ENCODE measurements at places on chromosomes 2 and 18. TPM values are rescaled to one million over a fixed set of nuclear protein-coding genes. Genes with fewer than 3 reads are reported as not detected.

DNA sequence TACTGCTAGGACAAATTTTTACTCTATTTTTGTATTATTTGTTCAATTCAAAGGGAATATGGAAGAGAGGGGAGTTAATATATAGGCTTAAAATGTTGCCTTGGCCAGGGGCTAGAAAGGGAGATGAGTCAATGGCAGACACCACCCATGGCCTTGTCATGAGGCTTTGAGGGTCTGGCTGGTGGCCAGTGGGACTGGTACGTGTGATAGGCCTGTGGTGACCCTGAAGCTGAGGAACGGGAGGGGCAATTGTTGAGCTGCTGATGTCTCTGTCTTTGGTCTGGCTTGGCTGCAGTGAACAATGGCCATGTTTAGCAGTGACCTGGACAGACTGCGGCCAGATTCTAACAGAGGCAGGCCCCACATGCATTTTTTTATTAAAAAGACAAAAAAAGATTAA, 18.5 kb downstream of the GKN1 start:
- H3K27me3 ChIP-seq: no peaks in the 10 kb centered on the region
- DNase-seq: no peak
- H3K36me3 ChIP-seq: no peaks in the 10 kb centered on the region

TRIM43 gene
- total RNA-seq: not detected

C2orf66 gene
- total RNA-seq: not detected

DNA sequence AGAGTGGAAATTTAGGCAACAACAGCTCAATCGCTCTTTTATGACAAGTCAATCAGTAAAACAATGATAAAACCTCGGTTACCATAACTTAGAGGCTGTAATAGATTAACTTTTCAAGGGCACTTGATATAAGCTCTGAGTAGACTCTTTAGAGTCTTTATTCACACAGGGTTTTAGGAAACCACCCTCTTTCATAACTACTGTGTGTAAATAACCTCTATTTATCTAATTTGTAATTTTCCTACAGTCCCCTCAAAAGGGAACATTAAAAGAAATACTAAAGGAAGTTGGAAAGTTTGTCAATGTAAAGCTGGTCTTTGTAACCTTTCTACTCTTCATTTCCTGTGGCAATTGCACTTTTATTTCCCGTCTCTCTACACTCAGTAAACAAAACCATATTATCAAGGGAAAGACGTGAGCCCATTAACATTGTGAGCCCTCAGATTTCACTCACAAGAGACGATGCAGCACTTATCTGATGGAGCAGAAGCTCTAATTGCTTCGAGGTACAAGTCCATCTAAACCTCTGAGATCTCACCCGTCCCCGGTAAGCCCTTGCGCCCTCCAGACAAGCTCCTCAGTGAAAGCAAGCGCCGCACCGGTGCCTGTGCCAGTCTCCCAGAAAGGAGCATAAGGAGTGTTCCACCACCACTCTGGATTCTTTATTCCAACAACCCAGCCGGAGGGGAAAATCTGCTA, 1.1 kb upstream of the HOXD1 start:
- peak overlapping the region; percentile 77 for H3K27ac ChIP-seq
- DNase-seq: peak; percentile 77
- peak overlapping the region; percentile 85 for H3K4me3 ChIP-seq
- no peaks in the 10 kb centered on the region for H3K4me1 ChIP-seq

DNA sequence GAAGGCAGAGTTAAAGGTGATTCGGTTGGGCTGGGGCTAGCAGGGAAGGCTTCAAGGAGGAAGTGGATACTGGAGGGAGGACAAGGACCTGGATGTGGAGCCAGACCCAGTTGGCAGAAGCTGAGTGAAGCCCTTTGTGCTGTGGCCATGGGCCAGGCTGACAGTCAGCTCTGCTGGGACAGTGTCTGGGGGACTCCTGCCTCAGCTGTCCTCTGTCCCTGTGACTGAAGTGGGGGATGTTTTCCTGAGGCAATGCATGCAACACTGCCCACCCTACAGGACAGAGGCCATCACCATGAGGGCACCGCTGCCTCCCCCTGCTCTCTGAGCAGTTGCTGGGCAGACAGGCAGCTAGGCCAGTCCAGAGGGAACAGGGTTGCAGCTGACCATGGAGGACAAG, 40.0 kb downstream of the ST8SIA5 start:
- DNase-seq: no peak
- no peaks in the 10 kb centered on the region for H3K36me3 ChIP-seq
- no peaks in the 10 kb centered on the region for H3K27me3 ChIP-seq
- no peak overlapping the region for H3K27ac ChIP-seq
- H3K4me1 ChIP-seq: peaks cover 1% of the 10 kb centered on the region

LINC00305 gene
- total RNA-seq: not detected

- H3K4me1 ChIP-seq: peaks cover 5% of the 10 kb centered on the region
- H3K27me3 ChIP-seq: no peaks in the 10 kb centered on the region
- H3K36me3 ChIP-seq: peaks cover 6% of the 10 kb centered on the region
- H3K4me3 ChIP-seq: peak overlapping the region; percentile 96
Observed at GRCh38 chr2:37232131-37232933, 874 bp downstream of the NDUFAF7 start.

- no peak overlapping the region for H3K4me3 ChIP-seq
- H3K36me3 ChIP-seq: no peaks in the 10 kb centered on the region
- no peak overlapping the region for H3K27ac ChIP-seq
- no peaks in the 10 kb centered on the region for H3K27me3 ChIP-seq
- H3K4me1 ChIP-seq: no peaks in the 10 kb centered on the region
Observed at GRCh38 chr18:35508030-35508429, 10.3 kb upstream of the INO80C start.

UGT1A3 gene
- 0.57 TPM for total RNA-seq

- no peak overlapping the region for H3K4me3 ChIP-seq
- H3K27me3 ChIP-seq: no peaks in the 10 kb centered on the region
- DNase-seq: no peak
- no peaks in the 10 kb centered on the region for H3K4me1 ChIP-seq
Observed at GRCh38 chr2:124315221-124315880, 290.3 kb downstream of the CNTNAP5 start.

- H3K4me3 ChIP-seq: no peak overlapping the region
- no peaks in the 10 kb centered on the region for H3K27me3 ChIP-seq
- peak; percentile 61 for DNase-seq
- H3K4me1 ChIP-seq: no peaks in the 10 kb centered on the region
Observed at GRCh38 chr2:240640939-240641338, 15.7 kb downstream of the GPR35 start.

IL36B gene
- not detected for total RNA-seq

SERPINB3 gene
- not detected for total RNA-seq

DNA sequence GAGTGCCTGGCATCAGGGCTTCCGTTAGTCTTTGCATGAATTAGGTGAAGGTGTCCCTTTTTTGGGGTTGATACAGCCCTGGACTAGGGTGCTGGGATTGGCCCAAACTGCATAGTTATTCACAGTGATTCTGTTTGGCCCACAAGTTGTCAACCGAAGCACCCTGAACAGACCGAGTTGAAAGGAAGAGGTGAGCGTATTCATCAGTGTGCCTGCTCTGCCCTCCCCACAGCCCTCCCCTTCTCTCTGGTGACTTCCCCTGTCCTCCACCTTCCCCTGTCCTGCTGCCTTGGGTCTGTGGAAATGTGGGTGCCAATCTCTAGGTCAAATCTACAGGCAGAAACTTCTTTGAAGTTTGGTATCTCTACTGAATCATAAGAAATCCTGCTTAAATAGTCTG, 330.5 kb downstream of the DYSF start:
- no peaks in the 10 kb centered on the region for H3K36me3 ChIP-seq
- H3K4me1 ChIP-seq: no peaks in the 10 kb centered on the region
- peaks cover 8% of the 10 kb centered on the region for H3K27me3 ChIP-seq

MAPRE3 gene
- total RNA-seq: 17.9 TPM

- no peaks in the 10 kb centered on the region for H3K4me1 ChIP-seq
- no peak overlapping the region for H3K27ac ChIP-seq
- H3K27me3 ChIP-seq: no peaks in the 10 kb centered on the region
- no peak overlapping the region for H3K4me3 ChIP-seq
Observed at GRCh38 chr2:182897137-182897536, 30.7 kb upstream of the FRZB start.

TMEM169 gene
- 4.6 TPM for total RNA-seq

CARF gene
- 12.6 TPM for total RNA-seq

GPR75 gene
- total RNA-seq: 2.4 TPM

RGPD8 gene
- total RNA-seq: 13.8 TPM

RFX8 gene
- total RNA-seq: 0.28 TPM

GPN1 gene
- 28.1 TPM for total RNA-seq

RGPD3 gene
- total RNA-seq: 0.19 TPM

DNA sequence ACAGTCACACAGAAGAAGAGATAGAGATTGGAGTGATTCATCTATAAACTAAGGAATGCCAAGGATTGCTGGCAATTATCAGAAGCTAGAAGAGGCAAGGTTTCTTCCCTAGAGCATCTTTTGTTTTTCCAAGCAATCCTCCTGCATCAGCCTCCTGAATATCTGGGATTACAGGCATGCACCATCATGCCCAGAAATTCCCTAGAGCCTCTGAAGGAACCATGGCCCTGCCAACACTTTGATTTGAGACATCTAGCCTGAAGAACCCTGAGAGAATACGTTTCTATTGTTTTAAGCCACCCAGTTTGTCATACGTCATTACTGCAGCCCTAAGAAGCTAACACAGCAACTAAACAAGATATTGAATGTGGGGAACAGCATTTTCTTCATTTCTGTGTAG, 525.0 kb downstream of the ERBB4 start:
- no peaks in the 10 kb centered on the region for H3K36me3 ChIP-seq
- no peak overlapping the region for H3K27ac ChIP-seq
- no peaks in the 10 kb centered on the region for H3K27me3 ChIP-seq
- no peaks in the 10 kb centered on the region for H3K4me1 ChIP-seq
- DNase-seq: no peak
- no peak overlapping the region for H3K4me3 ChIP-seq

DNA sequence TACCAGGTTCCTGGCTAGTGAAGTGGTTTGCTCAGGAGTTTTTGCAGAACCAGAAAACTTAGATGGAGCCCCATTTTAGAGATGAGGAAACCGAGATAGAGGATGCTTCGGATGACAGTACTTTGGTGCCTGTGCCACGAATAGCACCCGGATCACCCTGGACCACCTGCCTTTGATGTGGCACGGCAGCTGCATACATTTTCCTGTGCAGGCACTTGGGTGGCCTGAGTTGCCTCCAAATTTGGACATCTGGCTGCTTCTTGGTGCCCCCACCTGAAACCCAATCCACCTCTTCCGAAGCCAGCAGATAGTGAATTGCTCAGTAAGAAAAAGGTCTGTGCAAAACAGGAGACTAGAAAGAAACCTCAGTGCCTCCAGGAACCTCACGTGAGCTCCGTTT, 140.6 kb upstream of the ID2 start:
- no peaks in the 10 kb centered on the region for H3K27me3 ChIP-seq
- DNase-seq: no peak
- H3K36me3 ChIP-seq: no peaks in the 10 kb centered on the region
- no peak overlapping the region for H3K27ac ChIP-seq
- peaks cover 24% of the 10 kb centered on the region for H3K4me1 ChIP-seq
- H3K4me3 ChIP-seq: no peak overlapping the region

DNA sequence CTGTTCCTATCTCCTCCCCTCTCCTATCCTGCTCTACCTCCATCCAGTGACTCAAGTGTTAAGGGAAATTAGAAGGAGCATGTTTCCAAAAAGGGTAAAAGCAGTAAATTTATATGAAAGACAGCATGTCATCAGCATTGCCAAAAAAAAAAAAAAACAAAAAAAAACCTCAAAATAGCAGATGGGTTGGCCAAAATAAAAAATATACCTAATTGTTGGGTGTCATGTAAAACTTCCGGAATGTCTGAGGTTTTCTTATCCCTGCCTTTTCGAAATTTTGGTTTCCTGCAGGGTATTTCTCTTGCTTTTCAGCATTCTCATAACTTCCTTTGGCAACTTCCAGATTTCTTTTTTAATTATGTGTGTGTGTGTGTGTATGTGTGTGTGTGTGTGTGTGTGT, 241.6 kb upstream of the FN1 start:
- no peaks in the 10 kb centered on the region for H3K27me3 ChIP-seq
- H3K4me3 ChIP-seq: no peak overlapping the region
- H3K27ac ChIP-seq: no peak overlapping the region
- no peaks in the 10 kb centered on the region for H3K4me1 ChIP-seq
- no peaks in the 10 kb centered on the region for H3K36me3 ChIP-seq

- H3K27me3 ChIP-seq: no peaks in the 10 kb centered on the region
- DNase-seq: no peak
- no peaks in the 10 kb centered on the region for H3K4me1 ChIP-seq
- no peak overlapping the region for H3K27ac ChIP-seq
Observed at GRCh38 chr2:70724366-70724765, 43.6 kb downstream of the ADD2 start.

- no peaks in the 10 kb centered on the region for H3K27me3 ChIP-seq
- no peak overlapping the region for H3K4me3 ChIP-seq
- no peak overlapping the region for H3K27ac ChIP-seq
- no peak for DNase-seq
- no peaks in the 10 kb centered on the region for H3K36me3 ChIP-seq
Observed at GRCh38 chr18:58520969-58521368, 107.9 kb downstream of the ALPK2 start.

DNA sequence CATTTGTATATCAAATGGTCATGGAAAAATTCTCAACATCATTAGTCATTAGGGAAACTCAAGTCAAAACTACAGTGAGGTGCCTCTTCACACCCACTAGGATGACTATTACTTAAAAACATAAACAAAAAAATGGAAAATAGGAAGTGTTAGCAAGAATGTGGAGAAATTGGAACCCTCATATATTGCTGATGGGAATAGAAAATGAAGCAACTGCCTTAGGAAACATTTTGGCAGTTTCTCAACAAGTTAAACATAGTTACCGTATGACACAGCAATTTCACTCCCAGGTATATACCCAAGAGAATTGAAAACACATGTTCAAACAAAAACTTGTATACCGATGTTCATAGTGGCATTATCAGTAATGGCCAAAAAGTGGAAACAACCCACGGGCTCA, 18.1 kb upstream of the CYP26B1 start:
- DNase-seq: no peak
- no peak overlapping the region for H3K4me3 ChIP-seq
- no peak overlapping the region for H3K27ac ChIP-seq

CNGA3 gene
- total RNA-seq: not detected

- H3K27me3 ChIP-seq: no peaks in the 10 kb centered on the region
- DNase-seq: no peak
- no peak overlapping the region for H3K27ac ChIP-seq
- no peak overlapping the region for H3K4me3 ChIP-seq
- no peaks in the 10 kb centered on the region for H3K4me1 ChIP-seq
- no peaks in the 10 kb centered on the region for H3K36me3 ChIP-seq
Observed at GRCh38 chr2:35933031-35933430, 422.5 kb upstream of the CRIM1 start.

DNA sequence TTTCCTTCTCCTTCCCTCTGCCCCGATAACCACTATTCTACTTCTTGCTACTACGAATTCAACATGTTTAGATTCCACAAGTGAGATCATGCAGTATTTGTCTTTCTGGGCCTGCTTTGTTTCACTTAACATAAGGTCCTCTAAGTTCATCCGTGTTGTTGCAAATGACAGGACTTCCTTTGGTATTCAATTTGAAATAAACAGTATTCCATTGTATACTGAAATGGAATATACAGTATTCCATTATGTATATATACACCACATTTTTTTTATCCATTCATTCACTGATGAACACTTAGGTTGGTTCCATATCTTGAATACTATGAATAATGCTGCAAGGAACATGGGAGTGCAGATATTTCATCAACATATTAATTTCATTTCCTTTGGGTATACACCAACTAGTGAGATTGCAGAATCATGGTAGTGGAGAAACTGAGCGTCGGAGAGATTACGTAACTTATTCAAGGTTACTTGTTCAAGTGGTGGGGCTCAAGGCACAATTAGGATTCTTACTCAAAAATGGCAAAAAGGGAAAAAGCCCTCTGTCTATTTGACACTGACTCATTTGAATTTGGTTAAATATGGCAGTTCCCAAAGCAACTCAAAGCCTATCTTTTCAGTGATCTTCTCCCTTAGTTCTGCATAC, 85.1 kb downstream of the CHN1 start:
- H3K4me1 ChIP-seq: no peaks in the 10 kb centered on the region
- H3K36me3 ChIP-seq: no peaks in the 10 kb centered on the region
- H3K27me3 ChIP-seq: no peaks in the 10 kb centered on the region
- no peak overlapping the region for H3K4me3 ChIP-seq

FEV gene
- total RNA-seq: not detected

Measured in kidney (tissue), 22 donors.